H9 (cell line): ENCODE measurements at places on chromosomes 5 and 9. TPM values are rescaled to one million over a fixed set of nuclear protein-coding genes. Genes with fewer than 3 reads are reported as not detected.
A peak's percentile ranks its signal among the peaks of the same experiment; 100 is the strongest.

Gene ORM2
- total RNA-seq: 1.2 and 1.4 TPM in 2 replicates

DNA sequence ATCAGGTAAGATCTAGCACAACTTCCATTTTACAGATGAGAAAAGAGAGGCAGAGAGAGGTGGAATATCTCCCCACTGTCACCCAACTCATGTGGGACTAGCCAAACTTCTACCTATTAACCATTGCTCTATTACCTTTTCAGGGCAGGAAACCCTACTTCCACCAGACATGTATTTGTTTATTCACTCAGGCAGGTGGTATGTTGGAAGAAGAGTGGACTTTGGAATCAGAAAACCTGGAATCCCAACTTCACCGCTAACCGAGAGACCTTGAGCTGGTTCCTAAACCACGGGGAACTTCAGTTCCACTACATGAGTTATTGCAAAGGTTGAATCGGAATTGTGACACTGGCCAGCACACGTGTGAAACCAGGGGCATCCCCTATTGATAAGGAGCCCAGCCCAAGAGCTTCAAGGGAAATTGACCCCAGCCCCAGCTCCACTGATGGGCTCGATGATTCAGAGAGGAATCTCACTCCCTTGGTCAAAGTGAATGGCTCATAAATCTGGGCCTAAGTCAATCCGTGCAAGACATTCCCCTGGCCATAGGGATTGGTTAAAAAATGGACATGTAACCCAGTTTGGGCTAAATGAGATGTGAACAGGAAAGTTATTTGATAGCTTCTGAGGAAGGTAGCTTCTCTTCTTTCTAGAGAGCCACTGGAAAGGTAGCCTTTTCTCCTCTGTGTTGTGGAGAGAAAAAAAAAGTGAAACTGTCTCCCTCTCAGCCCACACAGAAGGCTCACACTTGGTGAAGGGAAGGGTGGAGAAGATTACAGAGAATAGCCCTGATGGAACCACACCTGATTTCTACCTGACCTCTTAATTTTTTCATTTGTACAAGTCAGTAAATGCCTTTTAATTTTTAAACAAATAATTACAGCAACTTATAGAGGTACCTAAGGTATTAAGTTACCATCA is 5.5 kb upstream of the GLIS3 start:
- no peak overlapping the region for H3K4me3 ChIP-seq
- no peaks in the 10 kb centered on the region for H3K36me3 ChIP-seq
- peaks cover 4% of the 10 kb centered on the region; the same call in 1 of the 2 replicates for H3K27me3 ChIP-seq

Gene TAF11L10
- total RNA-seq: not detected in 2 replicates

DNA sequence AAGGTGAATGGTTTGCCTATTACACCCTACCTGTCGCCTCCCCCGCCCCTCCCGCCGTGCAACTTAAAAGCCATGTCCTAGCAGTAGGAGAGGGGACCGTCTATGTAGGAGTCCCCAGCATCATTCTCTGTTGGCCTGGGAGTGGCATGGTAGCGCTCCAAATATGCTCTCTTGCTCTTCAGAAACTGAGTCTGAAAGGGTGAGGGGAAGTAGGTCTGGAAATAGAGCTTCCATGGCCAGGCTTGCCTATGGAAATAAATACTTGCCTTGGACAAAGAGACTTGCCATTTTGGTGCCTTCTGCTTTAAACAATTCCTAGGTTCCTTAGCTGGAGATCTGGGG is 1.4 kb downstream of the RGS7BP start:
- peaks cover 15% of the 10 kb centered on the region; the same call in 1 of the 2 replicates for H3K27me3 ChIP-seq
- H3K4me1 ChIP-seq: no peaks in the 10 kb centered on the region; the same call in 1 of the 2 replicates
- H3K36me3 ChIP-seq: no peaks in the 10 kb centered on the region
- no peak overlapping the region for H3K27ac ChIP-seq
- no peak for DNase-seq

DNA sequence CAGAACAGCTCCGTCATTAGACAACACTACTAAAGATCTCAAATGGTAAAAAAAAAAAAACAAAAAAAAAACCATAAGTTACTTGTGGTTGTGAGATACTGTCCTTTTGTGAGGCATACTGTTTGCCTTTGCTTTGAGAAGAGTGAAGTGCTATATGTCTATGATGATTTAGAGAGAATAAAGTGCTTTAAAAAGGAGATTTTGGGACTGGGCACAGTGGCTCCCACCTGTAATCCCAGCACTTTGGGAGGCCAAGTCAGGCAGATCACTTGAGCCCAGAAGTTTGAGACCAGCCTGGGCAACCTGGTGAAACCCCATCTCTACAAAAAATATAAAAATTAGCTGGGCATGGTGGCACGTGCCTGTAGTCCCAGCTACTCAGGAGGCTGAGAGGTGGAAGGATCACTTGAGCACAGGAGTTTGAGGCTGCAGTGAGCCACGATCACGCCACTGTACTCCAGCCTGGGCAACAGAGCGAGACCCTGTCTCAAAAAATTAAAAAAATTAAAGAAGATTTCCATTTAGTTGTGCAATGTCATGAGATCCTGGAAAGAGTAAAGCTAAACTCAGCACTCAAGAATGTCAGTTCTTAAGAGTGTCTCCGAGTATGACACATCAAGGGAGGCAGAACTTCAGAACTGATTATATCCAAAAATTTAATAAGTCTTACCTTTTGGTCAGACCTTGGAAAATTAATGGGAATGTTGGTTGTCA is 87.3 kb downstream of the PRDM6 start:
- no peak for DNase-seq
- H3K36me3 ChIP-seq: no peaks in the 10 kb centered on the region
- no peak overlapping the region for H3K4me3 ChIP-seq

Gene EGFLAM
- 0.33 TPM in 2 replicates for total RNA-seq

Gene CDKN2B
- 0.13 and 0.48 TPM in 2 replicates for total RNA-seq

DNA sequence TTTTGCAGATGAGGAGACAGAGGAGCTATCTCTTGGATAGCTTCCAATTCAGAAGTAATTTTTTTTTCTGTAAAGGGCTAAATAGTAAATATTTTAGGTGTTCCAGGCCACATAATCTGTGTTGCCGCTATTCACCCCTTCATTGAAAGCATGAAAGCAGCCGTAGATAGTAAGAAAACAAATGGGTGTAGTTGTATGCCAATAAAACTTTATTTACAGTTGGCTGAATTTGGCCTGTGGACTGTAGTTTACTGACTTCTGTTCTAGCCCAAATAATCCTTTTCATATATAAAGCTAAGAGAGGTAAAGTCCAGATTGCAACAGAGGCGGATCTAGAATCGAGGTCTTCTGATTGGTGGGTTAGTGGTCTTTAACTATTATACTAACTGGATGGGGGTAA is 128.9 kb downstream of the SLF1 start:
- H3K4me1 ChIP-seq: no peaks in the 10 kb centered on the region
- H3K27me3 ChIP-seq: no peaks in the 10 kb centered on the region
- H3K36me3 ChIP-seq: no peaks in the 10 kb centered on the region
- H3K4me3 ChIP-seq: no peak overlapping the region

Gene CCDC192
- 0.22 TPM in 1 of 2 replicates, not detected in the other for total RNA-seq

GRCh38 chr9:8234316-8234715 is 434.7 kb upstream of the DMAC1 start:
- DNase-seq: peak; percentile 45
- H3K36me3 ChIP-seq: no peaks in the 10 kb centered on the region
- no peak overlapping the region for H3K4me3 ChIP-seq
- H3K27me3 ChIP-seq: no peaks in the 10 kb centered on the region
- H3K27ac ChIP-seq: no peak overlapping the region
- no peaks in the 10 kb centered on the region; the same call in none of the 2 replicates for H3K4me1 ChIP-seq

DNA sequence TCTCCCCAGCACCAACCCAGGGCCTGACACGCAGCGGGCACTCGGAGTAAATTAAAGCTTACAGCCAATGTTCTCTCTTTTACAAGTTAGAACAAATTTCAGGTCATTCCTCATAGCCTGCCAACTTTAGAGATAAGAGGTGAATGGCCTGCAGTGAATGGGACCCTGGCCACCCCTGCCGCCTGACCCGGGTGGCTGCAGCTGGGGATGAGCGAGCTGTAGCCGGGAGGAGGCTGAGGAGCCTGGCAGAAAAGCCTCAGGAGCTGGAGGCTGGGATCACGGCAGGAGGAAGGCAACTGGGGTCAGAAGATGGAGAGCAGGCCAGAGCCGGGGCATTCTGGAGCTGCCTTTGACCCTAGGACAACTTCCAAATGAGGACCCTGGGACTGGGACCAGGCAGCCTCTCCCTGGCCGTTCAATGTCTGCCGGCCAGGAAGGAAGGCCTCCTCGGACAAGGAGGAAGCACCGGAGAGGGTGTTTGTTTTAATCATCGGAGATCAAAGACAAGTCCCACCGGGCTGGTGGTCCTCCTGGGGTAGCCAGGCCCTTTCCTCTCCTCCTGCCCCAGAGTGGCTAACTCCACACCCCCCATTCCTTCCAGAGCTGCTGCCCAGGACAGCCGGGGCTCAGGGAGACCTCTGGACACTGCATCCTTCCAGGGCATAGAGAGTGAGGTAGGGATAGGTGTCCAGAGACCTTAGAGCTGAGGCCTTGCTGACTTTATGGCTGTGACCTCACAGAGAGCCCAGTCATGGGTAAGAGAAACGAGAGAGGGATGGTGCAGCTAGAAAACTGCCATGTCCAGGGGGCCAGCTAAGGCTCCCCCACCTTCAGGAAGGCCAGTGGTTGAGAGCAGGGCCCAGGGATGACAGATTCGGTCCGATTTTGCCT is 87.3 kb upstream of the LMX1B start:
- no peak overlapping the region for H3K27ac ChIP-seq
- no peaks in the 10 kb centered on the region; the same call in 2 of the 3 replicates for H3K36me3 ChIP-seq
- no peak for DNase-seq
- H3K27me3 ChIP-seq: no peaks in the 10 kb centered on the region
- no peak overlapping the region for H3K4me3 ChIP-seq

Gene FAF2
- total RNA-seq: 42.4 and 44.4 TPM in 2 replicates

Gene DMRT3
- total RNA-seq: not detected in 2 replicates

Gene GARIN3
- total RNA-seq: not detected in 2 replicates

DNA sequence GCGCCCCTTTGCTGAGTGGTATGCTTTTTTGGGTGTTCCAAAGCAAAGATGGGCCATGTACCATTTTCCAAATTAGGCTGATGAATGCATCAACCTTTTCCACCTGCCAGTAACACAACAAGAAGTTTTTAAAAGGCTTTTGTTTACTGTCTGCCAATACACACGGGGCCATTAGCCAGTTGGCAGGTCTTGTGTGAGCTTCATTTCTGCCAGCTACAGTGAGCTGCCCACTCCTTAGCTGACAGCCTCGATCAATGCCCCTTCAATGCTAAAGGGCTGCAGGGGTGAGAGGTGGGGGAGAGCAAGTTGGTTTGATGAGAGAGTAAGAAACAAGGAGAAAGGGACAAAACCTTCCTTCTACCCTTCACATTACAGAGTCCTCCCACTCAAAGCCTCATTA is 128.7 kb downstream of the C5orf15 start:
- H3K4me1 ChIP-seq: no peaks in the 10 kb centered on the region
- no peak overlapping the region for H3K4me3 ChIP-seq
- H3K36me3 ChIP-seq: no peaks in the 10 kb centered on the region

- no peak overlapping the region for H3K4me3 ChIP-seq
- no peaks in the 10 kb centered on the region for H3K36me3 ChIP-seq
- no peaks in the 10 kb centered on the region for H3K27me3 ChIP-seq
- no peak for DNase-seq
- no peak overlapping the region for H3K27ac ChIP-seq
Observed at GRCh38 chr5:9587135-9587534, 41.3 kb upstream of the SEMA5A start.

Gene GDA
- total RNA-seq: 3.6 and 3.8 TPM in 2 replicates

- H3K27ac ChIP-seq: no peak overlapping the region
- H3K4me3 ChIP-seq: peak overlapping the region; percentile 75
- peaks cover 65% of the 10 kb centered on the region for H3K27me3 ChIP-seq
- no peaks in the 10 kb centered on the region; the same call in 1 of the 2 replicates for H3K36me3 ChIP-seq
Observed at GRCh38 chr5:73303148-73304079, 130.4 kb downstream of the TMEM174 start.

GRCh38 chr9:113463418-113464285 is at the start of gene RGS3:
Gene RGS3 (plus strand): TSS chr9:113463727. CDS start chr9:113463803, 76 bp downstream.
- H3K27me3 ChIP-seq: peaks cover 13% of the 10 kb centered on the region; the same call in 1 of the 2 replicates
- peak within 1 kb of the TSS; percentile 66 for H3K4me3 ChIP-seq
- H3K4me1 ChIP-seq: peaks cover 6% of the 10 kb centered on the region; the same call in 1 of the 2 replicates
- H3K27ac ChIP-seq: no peak within 1 kb of the TSS

DNA sequence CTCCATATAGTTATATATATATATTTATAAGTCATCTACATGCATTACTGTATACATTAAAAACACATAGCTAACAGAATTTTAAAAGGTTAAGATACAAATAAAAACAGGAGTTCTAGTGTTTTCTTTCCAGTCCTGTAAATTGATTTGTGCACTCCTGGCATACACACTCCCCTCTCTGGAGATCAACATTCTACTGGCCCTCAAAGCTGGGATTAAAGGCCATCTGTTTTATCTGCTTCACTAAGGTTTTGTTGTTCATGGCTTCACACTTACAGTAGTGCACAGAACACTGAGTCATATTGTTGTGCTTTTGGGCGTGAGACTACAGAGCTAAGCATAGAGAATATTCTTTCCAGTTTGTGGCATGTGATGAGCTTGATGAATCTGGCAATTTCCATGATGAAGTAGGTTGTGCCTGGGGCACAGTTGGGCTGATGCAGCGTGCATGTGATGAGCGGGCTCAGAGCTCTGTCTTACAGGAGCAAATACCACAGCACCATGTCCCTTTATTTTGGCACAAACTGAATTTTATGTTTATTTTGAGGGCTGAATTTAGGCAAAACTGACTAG is 98.2 kb downstream of the TAF11L14 start:
- DNase-seq: no peak
- no peaks in the 10 kb centered on the region for H3K27me3 ChIP-seq
- no peak overlapping the region for H3K4me3 ChIP-seq
- no peaks in the 10 kb centered on the region for H3K36me3 ChIP-seq
- no peaks in the 10 kb centered on the region for H3K4me1 ChIP-seq
- no peak overlapping the region for H3K27ac ChIP-seq

Gene MTMR12
- total RNA-seq: 39.3 and 39.4 TPM in 2 replicates

DNA sequence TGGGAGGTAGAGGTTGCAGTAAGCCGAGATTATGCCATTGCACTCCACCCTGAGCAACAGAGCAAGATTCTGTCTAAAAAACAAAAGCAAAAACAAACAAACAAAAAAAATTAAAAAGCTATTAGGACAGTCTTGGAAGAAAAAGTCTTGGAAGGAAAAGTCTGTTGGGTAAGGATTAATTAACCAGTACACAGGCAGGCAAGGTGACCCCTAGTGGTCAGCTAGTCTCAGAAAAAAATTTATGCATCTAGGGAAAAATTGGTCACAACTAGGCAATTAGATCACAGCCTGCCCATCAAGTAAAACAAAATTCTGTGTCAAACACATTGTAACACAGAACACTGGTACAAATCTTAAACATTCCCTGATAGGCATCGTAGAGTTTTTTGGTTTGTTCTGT is 6.7 kb upstream of the ANKRD18B start:
- no peak overlapping the region for H3K4me3 ChIP-seq
- no peaks in the 10 kb centered on the region for H3K4me1 ChIP-seq
- DNase-seq: no peak
- H3K36me3 ChIP-seq: peaks cover 8% of the 10 kb centered on the region; the same call in 1 of the 2 replicates

DNA sequence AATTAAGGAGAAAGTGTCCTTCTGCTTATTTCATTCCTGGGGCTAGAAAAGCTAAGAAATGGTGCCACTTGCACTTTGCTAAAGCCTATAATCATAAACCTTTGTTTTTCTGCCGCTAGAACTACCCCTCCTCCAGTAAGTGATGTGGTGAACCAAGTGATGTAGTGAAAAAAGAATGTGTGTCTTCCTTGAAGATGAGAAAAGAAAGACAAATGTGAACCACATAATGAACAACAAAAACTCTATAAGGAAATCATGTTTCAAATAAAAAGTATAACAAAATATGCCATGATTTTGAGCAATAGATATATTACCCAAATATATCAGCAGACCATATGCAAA is 179.0 kb upstream of the SGCD start:
- no peak overlapping the region for H3K4me3 ChIP-seq
- no peak for DNase-seq
- no peaks in the 10 kb centered on the region for H3K27me3 ChIP-seq
- H3K36me3 ChIP-seq: peaks cover 2% of the 10 kb centered on the region; the same call in 1 of the 2 replicates
- H3K27ac ChIP-seq: no peak overlapping the region
